Mucosa of descending colon (tissue), 3 donors: ENCODE measurements at places on chromosomes 2 and 18.

- DNase-seq, result no peak
Observed at GRCh38 chr2:178258916-178259315, 64.6 kb downstream of the OSBPL6 start.

GRCh38 chr18:251572-251971 is 16.3 kb downstream of the THOC1 start:
- DNase-seq, result no peak

DNA sequence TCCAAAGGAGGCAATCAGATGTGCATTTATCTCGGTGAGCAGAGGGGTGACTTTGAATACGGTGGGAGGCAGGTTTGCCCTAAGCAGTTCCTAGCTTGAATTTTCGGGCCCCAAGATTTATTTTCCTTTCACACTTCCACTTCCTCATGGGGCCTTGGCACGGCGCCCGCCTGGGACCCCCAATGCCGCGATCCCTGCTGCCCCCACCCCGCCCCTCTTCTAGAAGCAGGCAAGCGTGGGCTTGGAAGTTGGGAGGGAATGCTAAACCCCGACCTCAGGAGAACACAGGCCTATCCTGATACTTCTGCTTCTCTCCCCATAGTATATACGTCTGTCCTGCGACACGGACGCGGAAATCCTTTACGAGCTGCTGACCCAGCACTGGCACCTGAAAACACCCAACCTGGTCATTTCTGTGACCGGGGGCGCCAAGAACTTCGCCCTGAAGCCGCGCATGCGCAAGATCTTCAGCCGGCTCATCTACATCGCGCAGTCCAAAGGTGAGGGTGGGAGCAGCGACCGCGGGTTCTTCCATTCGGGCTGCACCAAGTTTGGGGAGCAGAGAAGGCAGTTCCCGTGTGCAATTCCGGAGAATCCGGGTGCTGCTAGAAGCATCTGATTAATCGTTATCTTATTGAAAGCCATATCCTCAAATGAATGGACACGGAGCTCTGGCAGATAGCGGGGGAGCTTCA is 21.6 kb downstream of the TRPM8 start:
- peak; percentile 16 for DNase-seq

- DNase-seq, result no peak
Observed at GRCh38 chr18:52433797-52434196, 93.8 kb downstream of the DCC start.

GRCh38 chr2:226791056-226791486 is 8.5 kb downstream of the IRS1 start:
- no peak for DNase-seq

DNA sequence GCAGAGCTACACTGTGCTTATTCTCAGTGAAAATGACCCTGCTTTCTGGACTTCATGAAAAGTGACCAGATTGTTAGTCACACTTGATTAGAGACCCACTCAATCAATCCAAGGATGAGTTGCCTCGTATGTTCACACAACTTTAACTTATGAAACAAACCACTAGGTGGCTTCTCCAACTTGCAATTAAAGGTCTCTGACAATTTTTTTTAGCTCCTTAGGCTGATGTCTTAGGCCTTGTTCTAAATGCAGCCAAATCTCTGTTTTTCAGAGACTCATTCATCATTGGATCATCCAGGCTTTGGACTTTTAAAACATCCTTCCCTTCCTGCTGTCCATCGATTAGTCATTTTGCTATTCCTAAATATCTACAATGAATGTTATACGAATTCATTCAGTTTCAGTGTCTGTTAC is 63.4 kb downstream of the MREG start:
- no peak for DNase-seq

DNA sequence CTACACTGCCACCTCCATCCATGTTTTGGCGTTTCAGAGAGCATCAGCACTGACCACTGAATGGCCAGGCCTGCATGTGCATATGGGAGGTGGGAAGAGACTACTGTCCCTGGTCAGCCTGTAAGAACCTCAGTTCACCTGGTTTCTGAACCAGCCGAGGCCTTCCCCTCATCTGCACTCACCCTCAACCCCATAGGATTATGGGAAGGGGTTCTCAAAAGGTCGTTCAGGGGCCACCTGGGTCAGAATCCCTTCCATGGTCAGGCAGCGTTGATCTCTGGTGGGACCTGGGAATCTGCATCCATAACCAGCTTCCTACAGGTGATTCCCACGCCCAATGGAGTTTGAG is 36.7 kb downstream of the TET3 start:
- no peak for DNase-seq

GRCh38 chr18:78787751-78788150 is 191.9 kb upstream of the SALL3 start:
- DNase-seq, result no peak

- DNase-seq, result peak; percentile 34
Observed at GRCh38 chr2:239026711-239027361, 179.0 kb downstream of the TWIST2 start.

GRCh38 chr18:906416-907114 is 1.9 kb downstream of the ADCYAP1 start:
- DNase-seq, result no peak

DNA sequence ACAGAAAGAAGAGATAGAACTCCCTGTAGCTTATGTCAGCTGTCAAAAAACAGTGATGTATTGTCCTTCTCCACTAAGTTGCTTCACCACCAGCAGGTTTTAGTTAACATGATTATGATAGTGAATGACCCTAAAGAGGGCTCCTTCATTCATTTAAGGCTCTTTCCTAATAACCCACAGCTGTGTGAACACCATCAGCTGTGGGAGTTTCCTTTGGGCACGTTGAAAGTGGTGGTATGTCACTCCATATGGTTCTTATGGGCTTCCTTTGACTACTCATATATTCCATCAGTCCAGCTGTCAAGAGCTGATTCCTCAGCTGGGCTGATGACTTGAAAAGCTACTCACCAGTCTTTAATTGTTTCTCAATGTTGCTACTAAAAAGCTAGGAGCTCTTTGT is 210.3 kb downstream of the UBE2E3 start:
- DNase-seq, result no peak

- no peak for DNase-seq
Observed at GRCh38 chr2:47696478-47696831, 86.5 kb upstream of the MSH6 start.

GRCh38 chr2:152339556-152340286 is 4.7 kb downstream of the FMNL2 start:
- no peak for DNase-seq

DNA sequence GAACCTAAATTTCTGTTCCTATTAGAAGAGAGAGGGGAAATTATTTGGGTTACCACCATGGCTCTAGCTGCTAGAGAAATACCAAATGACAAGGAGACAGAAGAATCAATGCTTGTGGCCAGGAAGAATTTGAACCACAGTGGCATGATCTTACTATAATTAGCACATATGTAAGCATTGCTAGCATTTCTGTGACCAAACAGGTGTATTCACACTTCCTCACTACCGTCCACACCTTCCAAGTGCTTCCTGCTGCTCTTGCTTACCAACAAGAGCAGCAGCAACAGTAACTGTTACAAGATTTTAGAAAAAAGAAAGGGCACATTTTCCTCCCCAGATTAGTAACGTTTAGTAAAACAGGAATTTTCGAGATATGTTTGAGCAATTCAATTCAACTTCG is 60.5 kb downstream of the CDH7 start:
- no peak for DNase-seq

- no peak for DNase-seq
Observed at GRCh38 chr18:3703732-3704176, 253.8 kb downstream of the TGIF1 start.

GRCh38 chr18:22106536-22107292 is 62.7 kb upstream of the GATA6 start:
- peak; percentile 41 for DNase-seq

DNA sequence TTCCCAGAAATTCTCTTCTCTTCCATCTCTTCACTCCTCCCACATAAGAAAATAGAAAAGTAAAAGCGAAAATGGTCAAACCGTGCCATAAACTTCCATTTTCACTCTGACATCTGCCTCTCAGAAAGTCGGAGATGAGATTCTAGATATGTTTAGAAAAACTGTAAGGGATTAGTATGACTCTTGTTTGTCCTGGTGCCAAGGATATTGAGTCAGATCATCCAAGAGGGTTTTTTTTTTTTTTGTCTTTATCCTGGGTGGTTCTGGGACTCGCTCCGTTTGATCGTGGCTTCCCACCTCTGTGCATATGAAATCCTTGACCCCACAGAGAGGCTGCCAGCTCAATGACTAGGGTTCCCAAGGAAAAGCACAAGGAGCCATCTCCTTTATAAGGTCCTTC is 17.3 kb downstream of the EN1 start:
- DNase-seq, result no peak

GRCh38 chr2:120541553-120541932 is 194.1 kb upstream of the GLI2 start:
- no peak for DNase-seq

DNA sequence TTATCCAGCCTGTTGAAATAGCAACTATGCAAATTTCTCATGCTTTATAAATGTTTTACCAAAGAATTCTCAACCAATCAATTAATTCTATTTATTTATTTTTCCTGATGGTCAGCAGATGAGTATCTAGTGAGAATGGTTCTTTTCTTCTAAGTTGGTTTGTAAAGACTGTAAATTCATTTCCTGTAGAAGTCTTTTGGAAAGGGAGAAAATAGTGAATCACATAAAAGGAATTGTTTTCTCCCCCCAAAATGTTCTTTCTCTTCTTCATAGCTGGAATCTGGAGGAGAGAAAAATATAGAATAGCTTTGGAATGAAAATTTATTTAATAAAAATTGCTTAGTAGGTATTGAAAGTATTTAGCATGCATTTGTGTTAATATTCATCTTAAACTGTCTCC is 836.1 kb upstream of the ZEB2 start:
- DNase-seq, result no peak

DNA sequence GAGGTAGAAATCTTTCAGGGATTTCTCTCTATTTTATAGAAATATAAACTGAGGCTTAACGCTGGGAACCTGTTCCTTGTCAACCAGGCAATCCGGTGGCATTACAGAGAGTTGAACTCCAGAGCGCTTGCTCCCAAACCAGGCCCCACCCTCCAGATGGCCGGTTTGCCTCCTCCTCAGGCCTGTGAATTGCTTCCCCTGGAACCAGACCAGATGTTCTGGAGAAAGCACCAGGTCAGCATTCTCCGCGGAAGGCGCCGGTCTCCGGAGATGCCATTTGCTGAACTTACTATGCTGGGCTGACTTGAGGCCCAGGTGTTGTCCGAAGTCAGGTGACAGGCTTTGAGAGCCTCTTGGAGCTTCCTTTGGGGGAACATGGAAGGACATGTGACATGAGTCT is 17.2 kb downstream of the TNP1 start:
- peak; percentile 34 for DNase-seq

DNA sequence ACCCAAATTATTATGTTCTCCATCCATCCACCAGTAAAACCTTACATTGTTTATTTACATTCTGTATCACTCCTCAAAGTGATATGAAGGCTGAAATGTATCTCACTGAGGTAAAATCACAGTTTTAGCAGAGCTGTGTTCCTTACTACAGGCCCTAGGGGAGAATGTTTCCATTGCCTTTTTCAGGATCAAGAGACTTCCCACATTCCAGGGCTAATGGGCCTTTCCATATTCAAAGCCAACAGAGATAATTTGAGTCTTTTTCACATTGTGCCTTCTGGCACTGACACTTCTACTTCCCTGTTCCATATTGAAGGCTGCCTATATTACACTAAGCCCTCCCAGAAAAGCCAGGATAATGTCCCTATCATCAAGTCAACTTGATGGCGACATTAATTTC is 20.0 kb downstream of the NETO1 start:
- DNase-seq, result no peak

DNA sequence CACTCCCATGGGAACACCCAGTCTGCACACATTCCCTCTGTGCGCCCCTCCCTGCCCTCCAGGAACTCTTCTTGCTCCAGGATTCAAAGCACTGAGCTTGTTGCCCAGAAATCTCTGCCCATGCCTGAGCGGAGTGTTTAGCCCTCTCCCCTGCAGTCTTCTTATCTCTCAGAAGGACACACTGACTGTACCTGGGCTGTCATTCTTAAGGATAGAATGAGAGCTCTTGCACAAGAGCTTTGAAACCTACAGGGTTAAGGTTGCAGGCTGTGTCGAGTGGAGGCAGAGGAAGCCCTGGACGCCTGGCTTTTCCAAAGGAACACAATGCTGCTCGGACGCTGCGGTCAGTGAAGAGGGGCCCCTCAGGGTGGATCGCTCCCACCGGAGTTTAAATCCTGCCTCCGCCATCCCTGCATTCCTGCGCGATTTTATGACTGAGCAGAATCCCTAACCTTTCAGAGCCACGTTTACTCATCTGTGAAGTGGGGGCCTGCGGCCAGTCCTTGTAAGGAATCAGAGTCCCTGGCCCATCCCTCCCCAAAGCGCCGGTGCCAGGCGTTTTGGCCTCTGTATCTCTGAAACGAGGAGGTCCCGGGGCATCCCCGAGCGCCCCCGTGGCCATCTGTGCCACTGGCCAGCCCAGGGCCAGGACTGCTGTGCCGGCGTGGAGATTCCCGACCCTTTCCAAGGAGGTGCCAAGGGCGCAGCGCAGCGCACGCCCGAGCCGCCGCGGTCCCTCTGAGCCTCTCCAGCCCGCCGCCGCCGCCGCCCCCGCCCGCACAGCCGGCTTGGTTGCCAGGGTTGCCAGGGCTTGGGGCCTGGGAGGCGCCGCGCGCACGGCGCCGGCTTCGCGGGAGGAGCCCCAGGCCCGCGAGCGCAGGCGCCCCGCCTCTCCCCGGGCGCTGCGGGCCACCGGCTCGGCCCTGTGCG is 58.9 kb downstream of the FAM168B start:
- DNase-seq, result no peak

- no peak for DNase-seq
Observed at GRCh38 chr2:84876369-84876768, 4.5 kb downstream of the TRABD2A start.

DNA sequence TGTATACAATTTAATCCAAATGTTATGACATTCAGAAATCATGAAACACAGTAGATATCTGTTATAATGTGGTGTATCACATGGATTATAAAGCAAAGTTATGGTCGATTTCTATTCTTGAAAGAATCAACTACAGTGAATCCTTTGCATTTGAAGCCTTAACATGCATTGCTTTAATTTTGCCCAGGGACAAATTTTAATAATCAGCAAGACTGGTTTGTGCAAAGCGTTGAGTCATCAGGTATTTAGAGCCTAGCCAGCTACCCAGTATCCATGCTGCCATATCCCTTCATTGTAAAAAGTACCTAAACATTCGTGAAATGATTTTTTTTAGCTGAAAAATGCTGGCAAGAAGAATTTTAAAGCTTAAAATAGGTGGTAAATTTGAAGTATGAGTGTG is 8.9 kb upstream of the SPDYA start:
- DNase-seq, result no peak

DNA sequence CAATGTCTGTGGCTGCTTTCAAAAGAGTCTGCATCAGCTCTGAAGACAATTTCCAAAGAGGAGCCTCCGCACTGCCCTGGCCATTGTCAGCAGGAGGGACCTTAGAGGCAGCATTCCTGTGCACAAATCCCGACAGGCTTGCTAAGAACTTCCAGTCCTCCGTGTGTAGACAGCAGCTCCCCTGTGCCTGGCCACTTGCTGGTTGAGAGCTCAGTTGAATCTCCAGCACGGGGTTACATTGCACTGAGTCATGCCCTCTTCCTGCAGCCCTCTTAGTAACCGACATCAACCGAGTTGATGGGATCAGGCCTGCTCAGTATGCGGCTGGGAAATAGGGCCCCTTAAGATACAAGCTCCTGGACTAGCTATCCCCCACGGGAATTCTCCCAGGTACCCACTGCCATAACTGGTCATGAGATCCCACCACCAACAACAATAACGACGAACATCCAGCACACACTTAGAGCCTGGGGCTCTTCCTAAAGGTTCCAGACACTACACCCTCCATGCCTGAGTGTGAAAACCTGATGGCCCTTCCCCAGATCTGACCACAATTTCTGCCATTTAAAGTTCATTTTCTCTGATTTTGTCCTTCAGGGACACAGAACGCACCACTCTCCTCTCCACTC is 12.0 kb downstream of the ATP6V1B1 start:
- DNase-seq, result no peak
